ENCODE measurements at places on chromosomes 3 and 15. TPM values are rescaled to one million over a fixed set of nuclear protein-coding genes. Genes with fewer than 3 reads are reported as not detected.

Gene FBXW12
- total RNA-seq, result 1.7 TPM

Gene SYNPR
- not detected for total RNA-seq

Gene ZNF860
- 4.7 TPM for total RNA-seq

Gene CORO2B
- total RNA-seq, result 0.21 TPM

Gene ZNF35
- total RNA-seq, result 12.0 TPM

GRCh38 chr15:66108483-66109265 lies 144.9 kb downstream of the MEGF11 start:
- H3K4me3 ChIP-seq, result no peak overlapping the region
- no peaks in the 10 kb centered on the region for H3K4me1 ChIP-seq
- no peaks in the 10 kb centered on the region for H3K36me3 ChIP-seq
- H3K27me3 ChIP-seq, result no peaks in the 10 kb centered on the region

DNA sequence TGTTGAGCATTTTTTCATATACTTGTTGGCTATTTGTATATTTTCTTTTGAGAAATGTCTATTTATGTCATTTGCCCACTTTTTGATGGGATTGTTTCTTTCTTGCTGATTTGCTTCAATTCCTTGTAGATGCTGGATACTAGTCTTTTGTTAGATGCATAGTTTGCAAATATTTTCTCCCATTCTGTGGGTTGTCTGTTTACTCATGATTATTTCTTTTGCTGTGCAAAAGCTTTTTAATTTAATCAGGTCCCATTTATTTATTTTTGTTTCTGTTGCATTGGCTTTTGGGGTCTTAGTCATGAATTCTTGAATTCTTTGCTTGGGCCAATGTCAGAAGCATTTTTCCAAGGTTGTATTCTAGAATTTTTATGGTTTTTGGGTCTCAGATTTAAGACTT lies 251.7 kb downstream of the WNT5A start:
- H3K36me3 ChIP-seq, result no peaks in the 10 kb centered on the region
- no peak overlapping the region for H3K27ac ChIP-seq
- no peaks in the 10 kb centered on the region for H3K27me3 ChIP-seq
- H3K4me1 ChIP-seq, result no peaks in the 10 kb centered on the region
- DNase-seq, result no peak

GRCh38 chr3:131972550-131972949 lies 62.3 kb downstream of the CPNE4 start:
- no peak for DNase-seq
- peaks cover 12% of the 10 kb centered on the region for H3K4me1 ChIP-seq
- H3K27ac ChIP-seq, result no peak overlapping the region
- H3K4me3 ChIP-seq, result no peak overlapping the region
- H3K27me3 ChIP-seq, result no peaks in the 10 kb centered on the region

- H3K4me1 ChIP-seq, result peaks cover 7% of the 10 kb centered on the region
- no peak overlapping the region for H3K4me3 ChIP-seq
- no peak for DNase-seq
- H3K36me3 ChIP-seq, result peaks cover 2% of the 10 kb centered on the region
Measured at GRCh38 chr3:134148534-134148933, 102.1 kb downstream of the RYK start.

DNA sequence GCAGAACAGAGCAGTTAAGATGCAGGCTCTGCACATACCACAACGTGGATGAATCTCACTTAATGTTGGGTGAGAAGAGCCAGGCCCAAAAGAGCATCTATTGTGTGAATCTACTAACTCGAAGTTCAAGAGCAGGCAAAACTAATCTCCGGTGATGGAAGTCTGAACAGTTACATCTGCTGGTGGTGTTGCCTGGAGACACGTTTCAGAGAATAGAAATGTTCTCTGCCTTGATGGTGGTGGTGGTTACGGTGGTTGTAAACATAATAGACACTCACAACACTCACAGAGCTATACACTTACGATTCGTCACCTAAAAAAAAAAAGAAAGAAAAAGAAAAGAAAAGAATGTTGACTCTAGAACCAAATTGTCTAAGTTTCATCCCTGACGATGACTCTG lies 86.8 kb downstream of the LIPC start:
- no peaks in the 10 kb centered on the region for H3K27me3 ChIP-seq
- no peak overlapping the region for H3K4me3 ChIP-seq
- H3K27ac ChIP-seq, result no peak overlapping the region
- DNase-seq, result no peak

DNA sequence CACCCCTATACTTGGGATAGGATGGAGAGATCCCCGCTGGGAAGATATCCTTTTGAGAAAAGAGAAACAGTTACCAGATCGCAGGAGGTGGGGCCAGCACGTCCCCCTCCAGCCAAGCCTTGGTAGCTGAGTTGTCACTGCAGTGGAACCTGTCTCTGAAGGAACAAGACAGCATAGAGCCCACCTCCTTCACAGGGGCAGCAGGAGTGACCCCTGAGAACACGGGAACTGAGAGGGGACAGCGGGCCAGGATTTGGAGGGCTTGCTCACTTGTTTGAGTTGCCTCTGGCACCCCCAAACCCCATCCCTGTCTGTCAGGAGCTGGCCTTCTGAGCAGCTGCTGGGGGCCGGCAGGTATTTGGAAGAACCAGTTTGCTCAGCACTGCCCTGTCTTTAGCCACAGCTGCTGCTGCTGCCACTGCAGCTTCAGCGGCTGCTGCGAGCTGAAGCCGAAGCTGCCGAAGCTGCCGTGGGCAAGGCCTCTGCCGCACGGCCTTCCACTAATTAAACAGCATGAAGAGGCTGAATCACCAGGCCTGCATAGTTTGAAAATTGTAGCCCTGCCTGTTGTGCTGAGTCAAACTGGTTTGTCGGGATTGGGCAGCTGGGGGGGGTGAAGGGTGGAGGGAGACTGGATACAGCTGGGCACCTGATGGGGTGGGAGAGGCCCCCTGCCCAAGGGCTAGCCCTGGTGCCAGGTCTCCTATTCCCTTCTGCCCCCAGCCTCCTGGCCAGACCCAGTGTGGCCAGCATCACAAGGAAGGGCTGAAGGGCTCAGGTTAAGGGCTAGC lies 4.0 kb downstream of the EPHB3 start:
- peak; percentile 73 for DNase-seq
- no peaks in the 10 kb centered on the region for H3K36me3 ChIP-seq
- H3K27me3 ChIP-seq, result no peaks in the 10 kb centered on the region
- peak overlapping the region; percentile 53 for H3K27ac ChIP-seq
- peaks cover 31% of the 10 kb centered on the region for H3K4me1 ChIP-seq

GRCh38 chr3:178170698-178171535 lies 365.3 kb upstream of the KCNMB2 start:
- H3K27me3 ChIP-seq, result no peaks in the 10 kb centered on the region
- no peak for DNase-seq
- H3K36me3 ChIP-seq, result no peaks in the 10 kb centered on the region

- H3K27ac ChIP-seq, result no peak overlapping the region
- DNase-seq, result no peak
- no peaks in the 10 kb centered on the region for H3K4me1 ChIP-seq
- no peak overlapping the region for H3K4me3 ChIP-seq
- H3K36me3 ChIP-seq, result no peaks in the 10 kb centered on the region
- H3K27me3 ChIP-seq, result no peaks in the 10 kb centered on the region
Measured at GRCh38 chr3:140216249-140216648, 281.3 kb downstream of the CLSTN2 start.

- no peaks in the 10 kb centered on the region for H3K4me1 ChIP-seq
- H3K36me3 ChIP-seq, result no peaks in the 10 kb centered on the region
- peak; percentile 38 for DNase-seq
- no peak overlapping the region for H3K4me3 ChIP-seq
- no peaks in the 10 kb centered on the region for H3K27me3 ChIP-seq
Measured at GRCh38 chr15:26260517-26261133, 397.5 kb upstream of the ATP10A start.

GRCh38 chr3:158640646-158641045 lies 3.7 kb upstream of the GFM1 start:
- DNase-seq, result no peak
- H3K27ac ChIP-seq, result no peak overlapping the region
- 0 out of 2 replicates have a peak, but pooled peaks cover 3% of the 10 kb centered on the region for H3K4me1 ChIP-seq
- no peak overlapping the region for H3K4me3 ChIP-seq

DNA sequence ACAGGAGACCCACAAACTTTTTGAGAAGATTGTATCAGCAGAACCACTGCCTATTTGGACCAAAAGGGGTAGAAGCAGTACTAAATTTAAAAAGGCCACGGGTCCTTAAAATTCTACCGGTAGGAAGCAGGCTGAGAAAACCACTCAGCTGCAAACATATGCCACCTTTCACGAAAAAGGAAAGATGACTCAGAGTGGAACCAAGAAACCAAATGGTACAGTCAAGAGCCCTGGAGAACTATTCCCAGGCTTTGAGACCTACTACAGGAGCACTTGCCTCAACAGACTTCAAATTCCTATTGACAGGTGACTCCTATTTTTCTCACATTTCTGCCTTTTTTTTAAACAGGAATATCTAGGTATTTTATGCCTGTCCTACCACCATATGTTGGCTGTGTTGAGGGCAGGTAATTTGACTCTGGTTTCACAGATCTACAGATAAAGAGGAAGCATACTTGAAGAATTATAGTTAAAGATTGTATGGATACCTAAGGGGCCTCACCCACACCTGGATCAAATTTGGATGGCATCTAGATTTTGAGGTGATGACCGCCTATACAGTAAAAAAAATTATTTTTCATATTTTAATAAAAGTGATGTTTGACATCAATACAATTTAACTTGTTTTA lies 10.1 kb downstream of the GOLIM4 start:
- no peak overlapping the region for H3K4me3 ChIP-seq
- H3K36me3 ChIP-seq, result no peaks in the 10 kb centered on the region
- DNase-seq, result no peak
- H3K27ac ChIP-seq, result no peak overlapping the region
- H3K27me3 ChIP-seq, result no peaks in the 10 kb centered on the region

DNA sequence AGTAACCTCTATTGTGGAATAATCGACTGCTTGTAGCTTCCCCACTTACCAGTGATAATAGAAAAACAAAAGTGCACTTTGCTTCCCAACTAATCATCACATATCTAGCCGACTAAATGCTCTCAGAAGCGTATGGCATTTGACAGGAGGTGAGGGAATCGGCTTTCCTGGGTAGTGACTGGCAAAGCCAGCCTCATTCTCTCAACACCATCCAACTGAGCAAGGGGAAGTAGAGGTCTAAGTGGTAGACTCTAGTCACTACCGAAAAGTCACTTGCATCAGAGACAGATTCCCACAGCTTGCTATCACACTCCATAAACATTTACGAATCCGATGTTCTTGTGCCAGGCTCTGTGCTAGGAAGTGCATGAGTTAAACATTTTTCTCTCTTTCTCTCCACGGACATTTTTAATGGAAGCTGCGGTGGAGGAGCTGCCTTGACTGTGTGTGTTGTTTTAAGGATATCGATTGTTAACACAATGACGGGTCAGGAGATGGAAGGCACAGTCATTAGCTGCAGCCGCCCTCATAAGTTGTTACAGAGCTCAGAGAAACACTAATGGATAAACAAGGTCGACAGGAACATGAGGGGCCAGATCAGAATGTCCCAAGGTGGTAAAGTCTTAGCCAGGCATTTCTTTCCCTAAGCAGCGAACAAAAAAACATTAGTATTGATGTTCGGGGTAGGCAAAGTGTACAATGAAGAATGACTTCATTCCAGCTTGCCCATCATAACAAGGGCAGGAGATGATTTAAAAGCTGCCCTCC lies 11.9 kb downstream of the ZNF385D start:
- no peak overlapping the region for H3K27ac ChIP-seq
- H3K4me3 ChIP-seq, result no peak overlapping the region
- no peaks in the 10 kb centered on the region for H3K36me3 ChIP-seq
- H3K27me3 ChIP-seq, result no peaks in the 10 kb centered on the region
- no peak for DNase-seq

- H3K27ac ChIP-seq, result no peak within 1 kb of the TSS
- H3K36me3 ChIP-seq, result no peaks in the 10 kb centered on the region
- no peaks in the 10 kb centered on the region for H3K27me3 ChIP-seq
- DNase-seq, result no peak
- no peak within 1 kb of the TSS for H3K4me3 ChIP-seq
- H3K4me1 ChIP-seq, result no peaks in the 10 kb centered on the region
Measured at GRCh38 chr3:69999140-70000027, at the start of gene SAMMSON. SAMMSON (plus strand) TSS chr3:69999733.

DNA sequence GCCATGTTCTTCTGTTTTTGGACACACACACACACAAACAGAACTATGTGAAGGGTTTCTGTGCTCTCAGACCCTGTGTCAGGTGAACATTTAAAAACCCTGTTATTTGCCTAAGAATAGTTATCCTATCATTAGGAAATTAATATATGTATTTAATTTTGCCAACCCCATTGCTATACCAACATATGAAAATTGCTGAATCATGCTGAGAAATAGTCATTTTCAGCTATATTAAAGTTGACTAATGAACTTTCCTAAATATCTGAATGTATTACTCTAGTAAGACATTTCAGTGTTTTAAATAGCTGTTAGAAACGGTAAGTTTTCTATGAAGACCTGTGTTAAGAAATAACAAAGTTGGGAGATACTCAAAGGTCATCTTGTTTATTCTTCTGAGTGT lies 596.9 kb upstream of the GRM7 start:
- H3K4me1 ChIP-seq, result no peaks in the 10 kb centered on the region
- H3K27ac ChIP-seq, result no peak overlapping the region
- H3K4me3 ChIP-seq, result no peak overlapping the region

DNA sequence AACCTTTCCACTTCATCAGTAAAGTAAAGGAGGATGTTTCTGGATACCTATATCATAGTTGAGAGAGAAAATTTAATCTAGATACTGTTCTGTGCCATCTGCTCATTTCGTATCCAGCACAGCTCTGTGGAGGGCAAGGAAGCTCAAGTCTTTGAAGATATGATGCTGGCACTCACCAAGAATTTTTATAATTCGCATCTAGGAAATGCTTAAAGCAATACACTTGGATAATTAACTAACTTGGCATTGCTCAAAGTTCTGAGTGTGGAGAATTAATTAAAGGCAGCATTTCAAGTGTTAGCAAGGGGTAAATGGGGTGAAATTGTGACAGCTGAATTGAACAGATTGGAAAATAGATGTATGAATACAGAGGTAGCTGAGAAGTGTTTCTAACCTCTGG lies 213.2 kb downstream of the KCNMB2 start:
- H3K4me3 ChIP-seq, result no peak overlapping the region
- H3K27me3 ChIP-seq, result no peaks in the 10 kb centered on the region
- H3K27ac ChIP-seq, result no peak overlapping the region
- no peaks in the 10 kb centered on the region for H3K36me3 ChIP-seq

DNA sequence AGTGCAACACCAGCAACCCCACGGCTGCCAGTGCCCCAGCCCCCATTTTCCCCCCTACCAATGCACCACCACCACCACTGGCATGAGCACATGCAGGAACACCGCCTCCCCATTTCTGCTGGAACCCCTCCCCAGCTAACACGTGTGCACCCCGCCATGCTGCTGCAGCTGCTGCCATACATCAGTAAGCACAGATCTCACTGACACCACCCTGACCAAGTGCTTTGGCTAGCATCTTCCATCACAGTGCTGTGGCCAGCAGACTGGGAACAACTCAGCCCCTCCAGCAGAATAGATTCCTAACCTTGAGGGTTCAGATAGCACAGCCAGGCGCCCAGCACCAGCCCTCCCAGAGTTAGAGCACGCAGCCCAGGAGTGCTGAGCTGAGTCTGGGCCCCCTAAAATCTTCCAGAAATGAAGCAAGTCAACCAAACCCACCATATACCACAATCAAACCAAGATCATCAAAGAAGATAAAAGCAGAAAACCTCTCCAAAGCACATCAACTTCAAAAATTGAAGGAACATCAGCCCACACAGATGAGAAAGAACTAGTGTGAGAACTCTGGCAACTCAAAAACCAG lies 81.2 kb upstream of the CDV3 start:
- no peak overlapping the region for H3K27ac ChIP-seq
- DNase-seq, result no peak
- H3K4me3 ChIP-seq, result no peak overlapping the region
- no peaks in the 10 kb centered on the region for H3K36me3 ChIP-seq

Measured in Caco-2 (cell line).